ENCODE measurements at places on chromosomes 6 and 20. TPM values are rescaled to one million over a fixed set of nuclear protein-coding genes. Genes with fewer than 3 reads are reported as not detected.

DNA sequence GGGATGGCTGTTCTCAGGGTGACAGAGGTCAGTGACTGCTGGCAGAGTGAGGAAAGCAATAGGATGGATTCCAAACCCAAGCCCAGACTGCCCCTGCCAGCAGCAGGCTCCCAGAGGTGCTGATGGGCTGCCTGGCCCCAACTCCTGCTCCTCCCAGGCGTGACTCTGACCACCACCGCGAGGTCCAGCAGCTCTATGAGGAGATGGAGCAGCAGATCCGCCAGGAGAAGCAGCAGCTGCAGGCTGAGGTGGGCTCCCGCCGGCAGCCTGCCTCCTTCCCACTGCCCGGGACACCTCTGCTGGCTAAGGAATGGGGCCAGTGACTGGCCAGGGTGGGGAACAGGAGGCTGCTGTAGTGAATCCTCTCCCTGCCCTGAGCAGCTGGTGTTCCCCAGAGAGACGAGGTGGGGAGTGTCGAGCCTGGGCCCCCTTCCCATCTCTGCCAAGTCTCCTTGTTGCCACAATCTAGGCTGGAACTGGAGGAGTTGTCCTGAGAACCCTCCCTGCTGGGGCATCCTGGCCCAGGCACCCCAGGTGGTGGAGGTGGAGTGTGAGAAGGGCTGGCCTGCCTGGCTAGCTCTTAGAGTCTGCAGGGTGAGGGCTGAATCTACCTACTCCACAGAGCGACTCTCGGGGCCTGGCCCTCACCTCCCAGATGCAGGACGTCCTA is 20.4 kb downstream of the RAB44 start:
- no peaks in the 10 kb centered on the region for H3K36me3 ChIP-seq
- H3K4me1 ChIP-seq: no peaks in the 10 kb centered on the region
- no peaks in the 10 kb centered on the region for H3K27me3 ChIP-seq
- DNase-seq: peak; percentile 2

DNA sequence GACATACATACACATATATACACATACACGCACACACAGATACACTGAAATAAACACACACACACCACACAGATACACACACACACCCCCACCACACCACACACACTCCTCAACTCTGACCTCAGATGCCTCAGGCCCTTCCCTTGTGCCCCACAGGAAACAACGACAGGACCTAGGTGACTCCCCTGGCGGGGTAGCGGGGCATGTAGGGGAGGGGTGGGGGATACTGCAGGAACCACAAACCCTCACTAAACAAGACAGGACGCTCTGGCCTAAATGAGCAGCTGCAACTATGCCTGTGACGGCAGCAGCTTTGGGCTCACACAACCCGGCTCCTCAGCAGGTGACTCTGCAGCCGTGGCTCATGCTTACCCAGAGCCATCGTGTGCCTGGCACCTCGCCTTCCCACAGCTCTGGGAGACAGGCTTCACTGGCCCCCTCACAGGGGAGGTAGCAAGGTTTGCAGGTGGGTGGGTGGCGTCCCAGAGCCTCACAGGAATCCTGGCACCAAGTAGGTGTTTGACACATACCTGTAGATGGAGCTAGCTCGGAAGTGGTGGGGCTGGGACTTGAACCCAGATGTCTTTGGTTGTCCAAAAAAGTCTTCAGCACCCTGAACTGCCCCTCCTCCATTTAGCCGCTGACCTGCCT is 100.8 kb downstream of the GRM4 start:
- no peak overlapping the region for H3K4me3 ChIP-seq
- H3K4me1 ChIP-seq: peaks cover 10% of the 10 kb centered on the region
- DNase-seq: peak; percentile 38
- H3K27ac ChIP-seq: no peak overlapping the region
- no peaks in the 10 kb centered on the region for H3K36me3 ChIP-seq
- no peaks in the 10 kb centered on the region for H3K27me3 ChIP-seq

- H3K27ac ChIP-seq: no peak overlapping the region
- no peak for DNase-seq
- no peaks in the 10 kb centered on the region for H3K4me1 ChIP-seq
- H3K4me3 ChIP-seq: no peak overlapping the region
- H3K36me3 ChIP-seq: no peaks in the 10 kb centered on the region
Observed at GRCh38 chr6:10219510-10219909, 195.4 kb downstream of the TFAP2A start.

DNA sequence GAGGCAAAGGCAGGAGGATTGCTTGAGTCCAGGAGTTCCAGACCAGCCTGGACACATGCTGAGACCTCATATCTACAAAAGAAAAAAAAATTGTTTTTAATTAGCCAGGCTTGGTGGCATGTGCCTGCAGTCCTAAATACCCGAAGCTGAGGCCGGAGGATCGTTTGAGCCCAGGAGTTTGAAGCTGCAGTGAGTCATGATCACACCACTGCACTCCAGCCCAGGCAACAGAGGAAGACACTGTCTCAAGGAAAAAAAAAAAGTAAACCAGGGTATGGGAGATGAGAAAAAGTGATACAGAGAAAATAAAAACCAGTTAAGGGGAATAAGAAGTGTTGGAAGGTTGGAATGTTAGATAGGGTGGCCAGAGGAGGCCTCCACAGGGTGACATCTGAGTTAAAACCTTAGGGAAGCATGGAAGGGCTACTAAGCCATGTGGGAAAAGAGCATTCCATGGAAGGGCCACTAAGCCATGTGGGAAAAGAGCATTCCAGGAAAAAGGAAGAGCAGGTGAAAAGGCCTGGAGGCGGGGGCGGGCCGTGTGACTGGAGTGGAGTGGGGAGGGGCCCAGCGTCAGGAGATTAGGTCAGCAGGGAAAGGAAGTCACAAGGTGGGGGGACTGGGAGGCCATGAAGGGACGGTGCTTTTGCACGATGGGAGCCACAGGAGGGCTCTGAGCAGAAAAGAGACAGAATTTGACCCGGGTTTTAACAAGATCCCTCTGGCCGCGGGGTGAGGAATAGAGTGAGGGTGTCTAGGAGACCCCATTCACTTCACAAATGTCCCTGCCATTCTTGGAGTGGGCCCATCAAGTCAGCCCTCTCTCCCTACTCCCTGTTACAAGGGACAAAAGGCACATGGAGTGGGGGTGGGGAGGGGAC is 18.3 kb downstream of the CPNE5 start:
- H3K4me3 ChIP-seq: no peak overlapping the region
- no peak for DNase-seq
- H3K4me1 ChIP-seq: no peaks in the 10 kb centered on the region
- no peak overlapping the region for H3K27ac ChIP-seq

- H3K27ac ChIP-seq: no peak overlapping the region
- no peak for DNase-seq
- no peak overlapping the region for H3K4me3 ChIP-seq
- no peaks in the 10 kb centered on the region for H3K36me3 ChIP-seq
- no peaks in the 10 kb centered on the region for H3K27me3 ChIP-seq
- H3K4me1 ChIP-seq: no peaks in the 10 kb centered on the region
Observed at GRCh38 chr20:8837396-8837795, 231.5 kb upstream of the PLCB4 start.

DNA sequence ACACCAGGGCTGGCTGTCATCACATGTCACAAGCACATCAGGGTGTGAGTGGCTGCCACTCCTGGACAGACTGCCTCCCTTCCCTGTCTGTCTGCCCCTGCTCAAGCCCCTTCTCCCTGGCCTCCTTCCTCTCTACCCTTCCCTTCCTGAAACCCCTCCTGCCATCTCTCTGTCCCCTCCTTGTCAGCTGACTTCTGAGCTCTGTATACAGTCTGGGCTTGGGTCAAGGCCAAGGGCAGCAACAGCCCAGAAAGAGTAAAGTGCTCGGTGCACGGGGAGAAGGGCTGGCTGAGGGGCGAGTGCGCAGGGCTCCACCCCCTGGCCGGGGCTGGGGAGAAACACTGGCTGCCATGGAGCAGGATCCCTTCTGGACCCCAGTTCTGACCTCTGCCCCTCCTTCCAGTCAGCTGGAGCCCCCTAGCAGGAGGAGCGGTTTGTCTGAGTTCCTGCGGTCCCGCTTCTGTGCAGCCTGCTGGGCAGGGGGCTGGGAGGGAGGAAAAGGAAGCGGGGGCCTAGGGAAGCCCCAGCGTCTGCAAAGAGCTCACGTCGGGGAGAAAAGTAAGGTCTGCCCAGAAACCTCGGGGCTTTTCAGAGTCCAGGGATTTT is 2.0 kb downstream of the LKAAEAR1 start:
- H3K4me3 ChIP-seq: peak overlapping the region; percentile 36
- H3K27me3 ChIP-seq: peaks cover 9% of the 10 kb centered on the region
- no peak overlapping the region for H3K27ac ChIP-seq
- no peak for DNase-seq
- no peaks in the 10 kb centered on the region for H3K36me3 ChIP-seq

DNA sequence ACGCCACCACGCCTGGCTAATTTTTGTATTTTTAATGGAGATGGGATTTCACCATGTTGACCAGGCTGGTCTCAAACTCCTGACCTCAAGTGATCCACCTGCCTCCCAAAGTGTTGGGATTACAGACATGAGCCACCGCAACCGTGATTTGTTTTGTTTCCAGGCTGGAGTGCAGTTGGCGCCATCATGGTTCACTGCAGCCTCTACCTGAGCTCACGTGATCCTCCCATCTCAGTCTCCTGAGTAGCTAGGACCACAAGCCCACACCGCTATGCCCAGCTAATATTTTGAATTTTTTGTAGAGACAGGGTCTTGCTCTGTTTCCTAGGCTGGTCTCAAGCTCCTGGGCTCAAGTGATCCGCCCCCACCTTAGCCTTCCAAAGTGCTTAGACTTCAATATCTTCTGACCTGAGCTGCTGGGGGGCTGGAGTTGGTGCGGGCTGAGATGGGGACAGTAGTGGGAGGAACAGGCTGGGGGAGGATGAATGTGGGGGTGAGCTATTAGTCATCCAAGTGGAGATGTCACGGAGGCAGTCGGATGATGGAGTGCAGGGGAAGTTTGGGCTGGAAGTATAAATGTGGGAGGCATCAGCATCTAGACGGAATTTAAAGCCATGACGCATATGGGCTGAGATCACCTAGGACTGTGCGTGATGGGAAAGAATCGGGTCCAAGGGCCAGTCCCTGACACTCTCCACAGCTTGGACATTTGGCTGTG is 23.1 kb upstream of the ZMYND8 start:
- H3K27me3 ChIP-seq: no peaks in the 10 kb centered on the region
- no peak overlapping the region for H3K4me3 ChIP-seq
- peaks cover 18% of the 10 kb centered on the region for H3K4me1 ChIP-seq
- H3K36me3 ChIP-seq: no peaks in the 10 kb centered on the region
- H3K27ac ChIP-seq: no peak overlapping the region

DNA sequence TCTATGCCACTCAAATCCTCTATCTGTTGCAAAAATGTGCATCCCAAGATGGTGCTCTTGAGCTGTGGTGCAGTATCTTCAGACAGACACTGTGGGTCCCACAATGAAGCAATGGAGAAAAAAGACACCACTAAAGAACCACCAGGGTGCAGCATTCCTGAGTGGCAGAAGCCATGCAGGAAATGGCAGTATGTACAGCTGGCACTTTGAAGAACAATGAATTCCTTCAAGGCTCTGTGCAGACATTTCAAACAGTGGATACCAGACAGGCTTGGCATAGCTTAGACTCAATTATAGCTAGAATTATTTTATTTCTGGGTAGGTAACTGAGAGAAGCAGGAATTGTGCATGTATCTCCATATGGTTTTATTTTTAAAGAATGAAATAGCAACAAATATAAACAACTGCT is 24.0 kb upstream of the HDAC2 start:
- H3K36me3 ChIP-seq: peaks cover 1% of the 10 kb centered on the region
- H3K4me1 ChIP-seq: no peaks in the 10 kb centered on the region
- no peak overlapping the region for H3K27ac ChIP-seq
- no peak overlapping the region for H3K4me3 ChIP-seq
- DNase-seq: peak; percentile 40

DNA sequence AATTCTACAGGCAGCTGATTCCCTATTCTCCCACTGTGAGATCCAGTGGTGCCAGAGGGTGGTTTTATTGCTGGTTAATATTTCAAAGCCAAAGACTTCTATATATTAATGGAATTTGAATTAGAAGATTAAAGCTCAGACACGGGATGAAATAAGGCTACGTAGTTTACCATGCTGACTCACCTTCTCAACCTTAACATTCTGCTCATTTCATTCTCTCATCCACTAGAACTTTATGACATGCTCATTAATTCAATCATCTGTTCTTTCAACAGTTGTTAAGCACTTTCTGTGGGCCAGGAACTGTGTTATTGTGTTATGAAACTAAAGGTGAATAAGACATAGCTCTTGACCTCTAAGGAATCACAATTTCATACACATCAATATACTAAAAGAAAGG is 456.9 kb upstream of the MAP3K7 start:
- no peak for DNase-seq
- no peaks in the 10 kb centered on the region for H3K27me3 ChIP-seq
- no peaks in the 10 kb centered on the region for H3K4me1 ChIP-seq

GRCh38 chr6:144528743-144529425 is 243.7 kb downstream of the UTRN start:
- no peak overlapping the region for H3K4me3 ChIP-seq
- no peak for DNase-seq
- no peaks in the 10 kb centered on the region for H3K27me3 ChIP-seq
- peaks cover 27% of the 10 kb centered on the region for H3K36me3 ChIP-seq
- H3K4me1 ChIP-seq: no peaks in the 10 kb centered on the region

DNA sequence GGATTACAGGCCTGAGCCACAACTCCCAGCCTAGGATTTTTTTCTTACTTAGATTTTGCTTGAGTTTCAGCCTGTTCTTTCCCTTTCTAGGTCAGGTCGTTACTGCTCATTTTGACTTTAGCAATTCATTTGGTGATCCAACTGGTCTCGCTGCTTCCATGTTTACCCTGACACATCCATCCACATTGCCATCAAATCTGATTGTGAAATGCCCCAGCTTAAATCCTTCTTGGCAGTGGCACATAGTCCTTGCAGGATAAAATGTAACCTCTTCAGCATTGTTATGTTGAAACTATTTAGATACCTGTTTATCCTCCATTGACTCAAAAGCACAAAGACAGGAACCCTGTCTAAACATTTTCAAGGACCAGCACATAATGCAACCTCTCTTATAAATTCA is 77.2 kb downstream of the DNAH8 start:
- H3K27ac ChIP-seq: no peak overlapping the region
- H3K36me3 ChIP-seq: no peaks in the 10 kb centered on the region
- H3K4me1 ChIP-seq: no peaks in the 10 kb centered on the region
- H3K27me3 ChIP-seq: peaks cover 17% of the 10 kb centered on the region

Gene CALHM6
- total RNA-seq: 3.4 TPM

Gene RRAGD
- total RNA-seq: 11.3 TPM

Gene TNXB
- 4.8 TPM for total RNA-seq

Gene OOEP
- 0.31 TPM for total RNA-seq

Gene MYL9
- not detected for total RNA-seq

Gene STMND1
- total RNA-seq: not detected

Gene ACSS1
- total RNA-seq: 9.4 TPM

Gene CRIP3
- total RNA-seq: 3.1 TPM

Gene QRSL1
- 19.6 TPM for total RNA-seq

Gene SCUBE3
- not detected for total RNA-seq
